Naive B cell (primary cell): ENCODE measurements at places on chromosomes 4 and X. TPM values are rescaled to one million over a fixed set of nuclear protein-coding genes. Genes with fewer than 3 reads are reported as not detected.

DNA sequence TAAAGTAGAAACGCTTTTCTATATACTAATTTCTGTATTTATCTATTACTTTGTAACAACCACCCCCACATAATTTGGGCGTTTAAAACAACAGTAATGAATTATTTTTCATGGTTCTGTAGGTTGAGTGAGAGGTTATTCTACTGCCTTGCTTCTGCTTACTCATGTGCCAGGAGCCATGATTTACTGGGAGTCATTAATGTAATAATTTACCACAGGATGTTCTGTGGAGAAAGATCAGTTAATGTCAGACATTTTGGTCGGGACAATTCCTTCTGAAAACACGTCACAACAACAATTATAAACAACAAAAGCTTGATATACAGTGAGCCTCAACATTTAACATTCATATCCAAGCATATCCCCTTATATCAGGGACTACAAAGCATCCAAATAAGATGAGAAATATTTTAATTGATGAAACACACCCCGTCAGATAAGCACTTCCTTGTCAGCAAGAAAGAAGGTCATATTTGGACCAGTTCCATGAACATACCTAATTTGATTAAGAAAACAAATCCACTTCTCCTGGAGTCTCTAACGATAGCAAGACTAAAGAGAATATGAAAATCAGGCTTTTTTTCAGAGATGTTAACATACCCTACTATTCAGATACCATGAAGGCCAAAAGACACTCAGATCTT, 238.5 kb downstream of the PRDM5 start:
- no peak for DNase-seq

GCNA gene
- not detected for polyA plus RNA-seq

SPATA4 gene
- not detected for polyA plus RNA-seq

DNA sequence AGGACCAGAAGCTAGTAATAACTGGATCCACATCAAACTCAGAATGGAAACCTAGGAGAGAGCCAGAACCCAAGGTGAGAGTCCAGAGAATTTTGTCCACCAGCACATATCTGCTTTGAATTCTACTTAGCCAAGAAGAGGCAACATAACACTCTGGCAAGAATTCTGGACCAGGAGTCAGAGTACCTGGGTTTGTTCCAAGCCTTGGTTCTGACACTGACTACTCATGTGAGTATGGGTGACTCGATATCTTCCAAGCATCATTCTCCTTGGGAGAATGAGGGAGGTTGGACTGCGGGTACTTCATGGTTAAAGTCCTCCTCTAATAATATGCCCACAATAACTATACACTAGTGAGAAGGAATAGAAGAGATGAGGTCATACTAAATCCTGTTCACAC, 144.0 kb upstream of the JADE1 start:
- DNase-seq, result no peak

CYP4V2 gene
- 15.4 TPM for polyA plus RNA-seq

DNA sequence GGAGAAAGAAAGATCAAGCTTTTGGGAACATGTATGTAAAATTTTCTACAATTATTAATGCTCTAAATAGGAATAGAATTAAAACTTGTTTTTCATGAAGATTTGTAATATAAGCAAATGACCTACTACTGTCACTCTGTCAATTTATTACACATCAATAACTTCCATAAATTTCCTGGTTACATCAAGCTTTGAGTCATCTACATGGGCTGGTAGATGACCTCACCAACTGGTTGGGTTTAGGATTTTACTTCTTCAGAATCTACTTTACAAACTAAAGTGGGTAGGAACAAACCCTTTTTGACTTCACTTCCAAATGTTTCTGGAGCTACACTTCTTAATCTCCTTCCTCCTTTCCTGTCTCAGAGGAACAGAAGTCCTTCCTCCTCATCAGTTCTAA, 12.0 kb upstream of the LRAT start:
- no peak for DNase-seq

- DNase-seq, result no peak
These were observed 165.7 kb upstream of the CASK start for GRCh38 chrX:42089031-42089430.

- no peak for DNase-seq
These were observed 70.3 kb upstream of the IQCM start for GRCh38 chr4:149885896-149886295.

- DNase-seq, result no peak
These were observed 52.8 kb downstream of the P2RY10 start for GRCh38 chrX:78997870-78998558.

- no peak for DNase-seq
These were observed 671.6 kb upstream of the SLIT2 start for GRCh38 chr4:19580095-19580494.

SSX4B gene
- polyA plus RNA-seq, result not detected

GRCh38 chr4:137000432-137000831, 531.9 kb downstream of the PCDH18 start:
- DNase-seq, result no peak

DNA sequence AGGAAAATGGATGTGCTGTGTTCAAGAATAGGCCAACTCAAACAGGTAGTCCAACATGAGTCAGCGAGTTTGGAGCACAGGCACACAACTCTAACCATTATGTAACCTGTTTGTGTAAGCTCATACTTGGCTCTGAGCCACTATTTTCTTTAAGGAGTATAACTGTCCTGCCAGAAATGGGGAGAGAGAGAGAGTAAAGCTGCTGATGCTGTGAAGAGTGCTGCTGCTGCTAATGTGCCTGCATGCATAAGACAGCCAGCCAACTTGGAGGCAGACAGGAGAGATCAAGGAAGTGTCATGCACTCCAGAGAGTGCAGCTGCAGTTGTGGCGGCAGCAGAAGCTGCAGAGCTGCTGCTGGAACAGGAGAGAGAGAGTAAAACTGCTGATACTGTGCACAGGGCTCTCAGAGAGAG, 11.7 kb upstream of the STATH start:
- DNase-seq, result no peak

- DNase-seq, result no peak
These were observed 94.3 kb downstream of the CT47B1 start for GRCh38 chrX:120781403-120781802.
